Right cardiac atrium (tissue), 5 donors: ENCODE measurements at places on chromosomes 6 and 20.
A peak's percentile ranks its signal among the peaks of the same experiment; 100 is the strongest.

DNA sequence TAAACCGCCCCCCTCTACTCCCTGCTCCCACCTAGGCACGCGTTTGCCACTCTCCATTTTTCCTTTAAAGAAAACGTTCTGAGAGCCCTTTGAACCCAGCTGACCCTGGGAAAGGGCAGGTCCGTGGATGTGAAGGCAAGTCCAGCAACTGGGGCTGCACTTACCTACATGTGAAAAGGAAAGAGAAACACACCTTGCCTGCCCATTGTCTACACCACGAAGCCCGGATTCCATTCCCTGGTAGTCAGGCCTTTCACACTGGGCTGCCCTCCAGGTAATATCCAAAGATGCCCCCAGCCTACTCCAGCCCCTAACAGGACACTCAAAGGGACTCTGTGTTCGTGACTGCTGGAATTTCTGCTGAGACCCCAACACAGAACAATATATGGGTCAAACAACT, 94.4 kb downstream of the CD83 start:
- no peak for DNase-seq

GRCh38 chr6:130526466-130526865, 160.6 kb downstream of the TMEM200A start:
- DNase-seq = no peak

- DNase-seq = no peak
Measured at GRCh38 chr6:37903351-37904340, 84.1 kb downstream of the ZFAND3 start.

GRCh38 chr6:133099573-133099972, 141.6 kb upstream of the EYA4 start:
- DNase-seq = no peak

- DNase-seq = no peak
Measured at GRCh38 chr6:154515826-154516225, 5.3 kb upstream of the CNKSR3 start.

DNA sequence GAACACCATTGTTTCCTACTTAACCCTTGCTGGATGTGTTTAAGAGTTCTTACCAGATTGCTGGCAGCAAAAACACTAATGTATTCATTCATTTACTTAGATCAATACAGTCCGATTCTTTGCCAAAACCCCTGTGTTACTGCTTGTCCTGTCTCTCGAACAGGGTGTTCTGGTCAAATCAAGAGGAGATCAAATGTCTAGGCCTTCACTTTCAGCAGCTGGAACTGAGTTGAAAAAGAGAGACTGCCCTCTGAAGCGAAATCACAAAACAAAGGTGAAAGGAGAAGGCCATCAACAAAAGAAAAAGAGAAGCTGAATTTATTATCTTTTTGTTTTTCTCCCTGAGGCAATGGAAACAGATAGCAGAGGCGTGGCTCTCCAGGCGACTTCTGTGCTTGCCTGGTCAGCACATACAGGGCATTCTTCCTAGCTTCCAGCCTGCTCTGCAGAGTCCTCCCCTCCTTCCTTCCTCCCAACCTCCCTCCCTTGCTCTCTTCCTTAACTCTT, 44.1 kb upstream of the GCM1 start:
- DNase-seq = peak; percentile 59

- DNase-seq = no peak
Measured at GRCh38 chr20:24971376-24972101, 21.0 kb downstream of the APMAP start.

DNA sequence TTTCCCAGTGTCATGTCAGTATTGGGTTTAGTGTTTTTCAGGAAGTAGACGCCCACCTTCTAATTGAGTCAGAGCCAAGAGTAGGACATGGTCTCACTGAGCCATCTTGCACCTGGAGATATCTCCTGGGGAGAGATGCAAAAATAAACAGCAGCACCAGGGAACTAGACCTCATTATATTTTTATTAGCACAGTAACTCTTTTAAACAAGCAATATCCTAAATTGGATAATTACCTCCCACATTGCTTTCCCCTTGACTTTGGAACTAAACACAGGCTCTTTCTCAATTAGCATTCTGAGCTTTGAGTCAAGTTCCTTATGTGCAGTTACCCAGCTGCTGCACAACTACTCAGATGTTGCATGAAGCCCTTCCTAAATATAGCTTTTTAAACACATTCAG, 175.4 kb downstream of the IBTK start:
- no peak for DNase-seq

DNA sequence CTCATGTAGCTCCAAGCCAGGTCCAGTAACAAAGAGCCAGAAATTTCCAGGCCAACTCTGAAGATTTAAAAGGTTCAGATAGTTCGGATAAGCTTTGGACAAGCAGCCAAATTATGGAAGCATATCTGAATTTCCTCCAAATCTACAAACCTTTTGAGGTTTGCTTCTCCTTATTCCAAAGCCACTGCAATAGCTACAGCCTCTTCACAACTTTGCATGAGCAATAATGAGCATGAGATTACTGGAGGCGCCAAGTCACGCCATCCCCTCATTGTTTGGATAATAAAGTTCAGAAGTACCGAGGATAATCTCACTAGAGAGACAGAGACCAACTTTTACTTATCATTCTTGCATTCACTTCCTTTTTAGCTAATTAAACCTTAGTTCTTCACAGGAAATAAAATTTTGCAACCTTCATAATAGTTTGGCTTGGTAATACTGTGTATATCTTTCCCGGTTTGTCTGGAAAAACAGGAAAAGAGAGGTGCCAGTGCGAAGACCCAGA, 329.6 kb upstream of the RSPO3 start:
- no peak for DNase-seq

DNA sequence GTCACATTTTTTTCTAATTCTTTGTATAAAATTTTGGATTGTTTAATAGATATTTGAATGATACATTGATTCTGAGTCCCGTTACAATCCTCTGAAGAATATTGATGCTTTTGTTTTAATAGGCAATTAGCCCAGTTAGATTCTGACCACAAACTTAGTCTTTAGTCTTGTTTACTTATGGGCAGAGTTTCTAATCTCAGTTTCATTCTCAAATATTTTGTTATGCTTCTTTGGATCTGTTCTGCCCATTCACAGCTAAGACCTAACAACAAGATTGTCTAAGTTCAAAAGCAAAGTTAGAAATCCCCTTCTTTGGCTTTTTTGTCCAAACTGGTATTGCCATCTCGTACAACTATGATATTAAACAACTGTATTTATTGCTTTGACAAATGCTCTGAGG, 58.0 kb downstream of the TBXT start:
- no peak for DNase-seq

- no peak for DNase-seq
Measured at GRCh38 chr6:154440422-154441043, 70.0 kb downstream of the CNKSR3 start.

- DNase-seq = peak; percentile 94
Measured at GRCh38 chr20:49381558-49382493, 100.6 kb downstream of the KCNB1 start.

DNA sequence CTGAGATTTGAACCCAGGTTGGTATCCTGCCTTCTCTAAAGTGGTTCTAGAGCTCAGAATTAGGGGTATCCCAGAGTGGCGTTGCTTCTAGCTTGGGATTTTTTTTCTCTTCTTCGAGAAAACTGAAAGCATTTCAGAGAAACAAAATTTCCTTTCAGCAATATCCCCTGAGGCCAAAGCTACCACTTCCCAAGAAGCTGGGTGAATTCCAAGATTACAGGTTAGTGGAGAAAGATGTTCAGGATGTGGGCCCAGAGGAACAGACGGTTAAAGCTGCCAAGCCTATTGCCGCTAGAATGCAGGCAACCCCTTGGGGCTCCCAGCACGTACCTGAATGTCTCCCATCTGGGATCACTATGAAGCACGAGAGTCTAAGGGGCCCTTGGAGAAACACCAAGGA, 134.1 kb downstream of the FOXO3 start:
- no peak for DNase-seq

DNA sequence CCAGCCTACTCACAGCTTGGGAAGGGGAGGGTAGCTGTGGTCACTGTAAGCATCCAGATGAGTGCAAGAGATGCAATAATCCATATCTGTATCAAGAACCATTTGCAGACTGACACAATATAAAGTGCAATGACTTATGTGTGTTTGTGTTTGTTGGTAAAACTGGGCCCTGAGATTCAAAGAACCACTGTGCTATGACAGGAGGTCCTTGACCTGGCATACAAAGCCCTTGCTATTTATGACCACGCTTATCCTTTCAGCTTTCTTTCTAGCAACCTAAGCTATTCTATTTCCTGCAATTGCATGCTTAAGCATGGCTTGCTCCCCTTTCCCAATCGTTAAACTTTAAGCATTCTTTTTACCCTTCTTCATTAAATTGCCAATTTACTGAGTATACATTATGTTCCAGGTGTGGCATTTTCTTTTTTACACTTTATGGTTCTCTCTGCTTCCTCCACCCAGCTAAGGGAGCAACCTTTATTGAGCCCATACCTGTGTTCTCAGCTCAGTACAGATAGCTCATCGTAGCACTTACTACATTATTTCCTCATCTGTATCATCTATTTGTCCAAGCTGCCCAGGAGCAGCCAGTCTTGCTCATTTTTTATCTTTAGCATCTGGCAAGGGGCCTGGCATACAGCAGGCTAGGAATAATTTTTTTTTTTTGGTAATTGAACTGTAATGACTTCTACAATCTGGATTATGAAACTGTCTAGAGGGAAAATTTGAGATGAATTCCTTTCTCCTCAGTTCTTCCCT, 3.5 kb downstream of the MCUR1 start:
- no peak for DNase-seq

DNA sequence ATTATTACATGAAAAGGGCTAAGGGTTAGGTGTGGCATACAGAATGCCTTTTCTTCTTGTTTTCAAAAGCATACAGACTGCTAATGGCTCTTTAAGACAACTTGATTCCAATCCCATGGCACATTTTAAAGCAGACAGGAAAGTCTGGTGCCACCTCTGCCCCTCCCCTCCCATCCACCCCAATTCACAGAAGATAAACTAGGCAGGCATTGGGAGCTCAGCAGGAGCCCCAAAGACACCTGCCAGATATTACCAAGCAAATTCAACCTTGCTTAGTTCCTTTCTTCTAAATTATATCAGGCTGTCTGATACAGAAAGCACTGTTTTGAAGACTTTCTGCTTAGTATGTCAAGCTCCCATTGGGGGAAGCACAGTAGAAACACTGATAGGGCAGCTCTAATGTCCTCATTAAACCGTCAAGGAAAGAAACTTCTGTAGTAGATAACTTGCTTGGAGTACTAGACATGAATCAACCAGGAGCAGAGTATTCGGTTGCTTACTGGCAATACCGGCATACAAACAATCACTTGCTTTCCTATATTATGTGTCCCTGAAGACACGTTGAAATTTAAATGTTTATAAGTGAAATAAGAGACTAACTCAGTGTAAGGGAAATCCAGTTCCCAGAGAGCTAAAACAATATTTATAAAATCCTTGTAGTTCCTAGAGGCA, 13.0 kb downstream of the SESN1 start:
- no peak for DNase-seq

DNA sequence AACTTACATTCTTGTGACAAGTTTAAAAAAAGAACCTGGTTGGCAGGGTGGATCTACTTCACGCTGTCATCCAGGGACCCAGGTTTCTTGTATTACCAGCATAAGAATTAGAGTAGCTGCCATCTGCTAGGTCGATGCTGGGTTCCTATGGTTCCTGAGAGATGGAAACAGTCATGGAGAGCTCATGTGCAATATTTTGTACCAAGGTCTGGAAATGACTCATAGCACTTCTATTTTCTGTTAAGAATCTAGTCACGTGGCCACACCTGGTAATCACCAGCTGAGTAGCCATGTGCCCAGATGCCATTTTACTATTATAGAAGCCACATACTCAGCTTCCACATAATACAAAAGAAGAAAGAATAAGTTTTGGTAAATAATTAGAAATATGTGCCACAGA, 171.3 kb downstream of the CD83 start:
- DNase-seq = no peak

- no peak for DNase-seq
Measured at GRCh38 chr6:114281496-114281895, 61.3 kb downstream of the HS3ST5 start.

DNA sequence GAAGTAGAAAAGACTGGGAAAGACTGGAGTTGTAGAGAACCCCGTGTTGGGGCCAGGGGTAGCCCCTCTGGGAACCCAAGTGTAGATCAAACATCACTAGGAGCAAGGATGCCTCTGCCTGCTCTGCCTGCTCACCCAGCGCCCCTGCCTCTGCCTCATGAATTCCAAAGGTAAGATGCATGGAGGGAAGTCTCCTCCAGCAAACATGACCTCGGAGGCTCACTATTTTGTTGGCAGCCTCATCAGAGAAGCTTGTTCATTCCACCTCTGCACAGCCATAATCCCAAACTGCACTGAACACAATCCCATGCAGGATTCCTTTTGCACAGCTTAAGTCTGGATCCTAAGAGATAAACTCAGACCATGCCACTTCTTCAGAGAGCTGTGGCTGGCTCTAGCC, 4.9 kb downstream of the FRS3 start:
- no peak for DNase-seq

DNA sequence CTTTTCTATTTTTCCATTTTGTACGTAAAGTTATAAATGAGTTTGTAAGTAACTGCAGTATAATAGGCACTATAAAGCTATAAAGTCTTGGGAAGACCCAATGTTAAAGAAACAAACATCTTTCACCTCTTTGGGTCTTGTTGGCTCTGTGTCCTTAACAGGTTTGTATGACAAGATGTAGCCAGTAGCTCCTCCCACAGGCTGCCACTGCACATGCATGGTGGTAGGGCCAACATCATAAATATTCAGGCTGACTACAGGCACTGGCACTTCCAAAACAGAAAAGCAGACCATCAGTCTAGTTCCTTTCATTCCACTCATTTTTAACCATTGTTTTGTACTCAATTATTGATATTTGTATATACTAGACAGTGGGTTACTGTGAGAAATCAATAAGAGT, 59.9 kb downstream of the COL12A1 start:
- no peak for DNase-seq

DNA sequence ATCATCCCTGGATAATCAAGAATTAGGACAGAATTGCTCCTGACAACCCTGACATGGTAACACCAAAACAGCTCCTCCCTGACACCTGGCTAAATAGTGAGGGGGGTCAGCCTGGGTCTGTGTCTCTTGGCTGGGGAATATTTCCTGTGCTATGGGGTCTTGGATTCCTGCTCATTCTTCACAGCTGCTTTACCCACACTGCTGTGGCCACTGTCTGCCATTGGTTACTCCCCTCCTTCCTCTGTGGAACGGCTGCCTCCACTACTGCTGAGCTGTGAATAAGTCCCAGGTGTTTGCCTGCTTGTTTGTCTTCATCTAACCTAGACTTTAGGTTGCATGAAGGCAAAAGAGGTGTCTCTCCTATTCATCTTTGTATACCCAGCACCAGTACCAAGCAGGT, 33.9 kb upstream of the TXLNB start:
- DNase-seq = no peak

DNA sequence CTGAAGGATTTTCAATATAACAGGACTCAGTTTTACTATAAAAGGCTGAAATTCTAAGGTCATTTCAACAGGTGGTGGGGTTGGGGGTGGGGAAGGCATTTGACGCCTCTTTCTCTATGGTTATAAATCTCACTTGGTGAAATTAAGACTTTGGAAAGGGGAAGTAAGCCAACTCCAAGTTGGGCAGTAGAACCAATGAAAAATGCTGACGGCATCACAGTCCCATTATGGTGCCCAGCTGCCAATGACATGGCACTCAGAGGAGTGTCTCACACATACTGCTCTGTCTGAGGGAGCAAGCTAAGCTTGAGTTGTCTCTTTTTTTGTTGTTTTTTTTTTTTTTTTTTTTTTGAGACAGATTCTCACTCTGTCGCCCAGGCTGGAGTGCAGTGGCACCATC, 4.7 kb downstream of the SLC16A10 start:
- DNase-seq = no peak
